ENCODE measurements at places on chromosomes 1 and 21.

DNA sequence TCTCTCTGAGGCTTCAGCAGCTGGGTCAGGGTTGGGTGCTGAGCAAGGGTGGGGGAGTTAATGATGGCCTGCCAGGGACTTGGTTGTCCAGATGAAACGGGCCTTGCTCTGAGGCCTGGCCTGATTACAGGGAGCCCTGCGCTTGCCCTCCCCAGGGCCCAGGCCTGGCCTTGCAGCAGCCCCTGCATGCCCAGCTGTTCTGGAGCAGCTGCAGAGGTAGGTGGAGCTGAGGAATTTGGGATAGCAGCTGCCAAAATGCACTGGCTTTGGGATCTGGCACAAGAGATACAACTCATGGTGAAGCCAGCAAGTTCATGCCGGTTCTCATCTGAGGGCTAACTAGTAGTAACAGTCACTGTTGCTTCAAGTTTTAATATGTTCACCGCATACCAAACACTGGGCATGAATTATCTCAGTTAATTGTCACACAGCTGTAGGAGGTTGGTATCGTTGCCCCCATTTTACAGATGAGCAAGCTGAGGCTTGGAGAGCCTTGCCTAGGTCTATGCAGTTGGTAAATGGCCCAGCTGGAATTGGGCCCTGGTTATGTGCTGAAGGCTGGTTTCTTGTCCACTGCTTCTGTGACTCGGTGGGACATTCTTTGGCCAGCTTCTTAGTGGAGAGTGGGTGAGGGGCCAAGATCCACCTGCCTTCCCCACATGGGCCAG, 7.3 kb upstream of the SERINC2 start:
- no peak for DNase-seq

DNA sequence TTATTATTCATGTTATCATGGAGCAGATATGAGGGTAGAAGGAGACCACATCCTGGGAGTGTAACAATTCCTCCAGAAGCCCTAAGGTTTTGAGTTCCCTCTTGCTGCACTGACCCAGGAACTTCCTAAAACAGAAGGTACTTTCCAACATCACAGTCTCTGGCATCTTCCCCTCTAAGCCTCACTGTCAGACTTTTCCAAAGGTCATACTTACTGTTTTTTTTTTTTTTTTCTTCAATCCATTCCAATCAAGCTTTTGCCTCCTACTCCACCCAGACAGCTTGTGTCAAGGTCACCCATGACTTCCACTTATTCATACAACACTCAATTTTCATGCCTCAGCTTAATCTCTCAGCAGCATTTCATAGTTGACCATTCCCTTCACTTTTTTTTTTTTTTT, 18.4 kb upstream of the UQCRHL start:
- DNase-seq = no peak

DNA sequence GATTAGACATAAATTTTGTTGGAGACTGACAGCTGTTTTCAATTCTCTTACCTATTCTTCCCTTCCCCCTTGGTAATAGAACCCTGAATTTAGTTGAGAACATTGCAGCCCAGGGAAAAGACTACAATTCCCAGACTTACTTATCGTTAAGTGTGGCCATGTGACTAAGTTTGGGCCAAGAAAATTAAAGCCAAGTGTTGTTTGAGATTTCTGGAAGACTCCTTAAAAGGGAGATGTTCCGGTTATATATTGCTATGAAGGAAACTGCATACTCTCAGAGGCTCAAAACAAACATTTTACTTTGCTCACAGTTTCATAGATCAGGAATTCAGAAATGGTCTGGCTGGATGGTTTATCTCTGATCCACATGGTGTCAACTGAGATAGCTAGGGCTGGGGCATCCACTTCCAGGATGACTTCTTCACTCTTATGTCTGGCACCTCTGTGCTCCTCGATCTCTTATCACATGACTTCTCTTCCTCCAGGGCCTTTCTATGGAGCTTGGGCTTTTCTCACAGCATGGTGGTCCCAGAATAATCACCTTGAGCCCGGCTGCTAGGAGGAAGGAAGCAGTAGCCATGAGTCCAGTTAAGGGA, 22.4 kb upstream of the CD34 start:
- DNase-seq = no peak

DNA sequence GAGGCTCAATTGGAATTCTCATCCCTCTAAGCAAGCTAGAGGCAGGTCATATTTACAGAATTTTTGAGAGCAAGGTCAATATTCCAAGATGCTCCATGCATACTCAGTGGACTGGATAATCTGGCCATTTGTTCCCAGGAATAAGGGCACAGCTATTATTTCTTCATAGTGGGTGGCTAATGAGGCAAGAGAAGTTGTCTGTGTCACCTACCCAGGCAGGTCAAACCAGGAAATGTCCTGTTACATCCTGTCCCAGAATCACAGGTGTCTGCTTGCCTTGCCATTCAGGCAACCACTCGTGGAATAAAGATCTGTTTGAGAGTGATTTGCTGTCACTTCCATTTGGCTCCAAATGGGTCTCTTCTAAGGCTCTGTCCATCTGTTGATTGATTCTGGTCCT, 85.2 kb upstream of the ZP4 start:
- no peak for DNase-seq

- DNase-seq = no peak
Observed at GRCh38 chr1:155379180-155379579, 58.5 kb downstream of the RUSC1 start.

- no peak for DNase-seq
Observed at GRCh38 chr1:19814681-19815503, at the start of gene RNF186. RNF186 (minus strand) TSS chr1:19815283; CDS start chr1:19815101, 182 bp downstream.

DNA sequence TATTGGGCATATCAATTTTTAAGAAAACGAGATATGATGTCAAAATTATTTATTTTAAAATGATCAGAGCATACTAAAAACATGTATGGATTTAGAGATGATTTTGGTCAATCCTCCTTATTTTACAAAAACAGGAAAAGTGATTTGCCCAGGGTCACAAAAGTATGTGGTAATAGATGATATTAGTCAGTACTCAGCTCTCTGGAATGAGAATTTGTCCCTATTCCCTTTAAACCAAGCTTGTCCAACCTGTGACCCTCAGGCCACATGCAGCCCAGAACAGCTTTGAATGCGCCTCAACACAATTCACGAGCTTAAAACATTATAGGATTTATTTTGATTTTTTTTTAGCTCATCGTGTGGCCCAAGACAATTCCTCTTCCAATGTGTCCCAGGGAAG, 104.7 kb downstream of the AKT3 start:
- no peak for DNase-seq

- DNase-seq = no peak
Observed at GRCh38 chr1:2607641-2608091, 21.1 kb downstream of the PRXL2B start.

- no peak for DNase-seq
Observed at GRCh38 chr1:65836686-65837085, 44.0 kb downstream of the PDE4B start.

- DNase-seq = no peak
Observed at GRCh38 chr1:21828075-21828474, 16.0 kb downstream of the LDLRAD2 start.

GRCh38 chr1:35539824-35540261, 17.4 kb downstream of the KIAA0319L start:
- no peak for DNase-seq

GRCh38 chr1:228288536-228289238, 80.8 kb downstream of the OBSCN start:
- no peak for DNase-seq

- no peak for DNase-seq
Observed at GRCh38 chr1:30325085-30325935, 398.1 kb downstream of the MATN1 start.

- DNase-seq = no peak
Observed at GRCh38 chr21:35024513-35024912, 24.6 kb downstream of the RUNX1 start.

DNA sequence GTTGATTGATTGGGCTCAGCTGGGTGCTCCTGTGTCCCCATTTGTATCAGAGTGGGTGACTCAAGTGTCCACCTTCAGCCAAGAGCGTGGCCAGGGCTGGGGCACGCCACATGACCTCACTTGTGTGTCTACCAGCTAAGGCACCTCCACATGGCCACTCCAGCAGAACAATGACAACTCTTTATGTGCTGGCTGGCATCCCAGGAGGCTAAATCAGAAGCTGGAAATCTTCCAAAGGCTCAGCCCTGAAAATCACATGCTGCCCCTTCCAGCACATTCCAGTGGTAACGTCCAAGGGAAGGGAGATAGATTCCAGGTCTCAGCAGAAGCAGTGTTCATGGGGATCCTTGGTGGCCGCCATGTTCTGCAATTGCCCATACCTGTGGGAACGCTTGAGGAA, 585.5 kb downstream of the AJAP1 start:
- DNase-seq = no peak

GRCh38 chr1:233038581-233038980, 88.2 kb downstream of the NTPCR start:
- DNase-seq = no peak

DNA sequence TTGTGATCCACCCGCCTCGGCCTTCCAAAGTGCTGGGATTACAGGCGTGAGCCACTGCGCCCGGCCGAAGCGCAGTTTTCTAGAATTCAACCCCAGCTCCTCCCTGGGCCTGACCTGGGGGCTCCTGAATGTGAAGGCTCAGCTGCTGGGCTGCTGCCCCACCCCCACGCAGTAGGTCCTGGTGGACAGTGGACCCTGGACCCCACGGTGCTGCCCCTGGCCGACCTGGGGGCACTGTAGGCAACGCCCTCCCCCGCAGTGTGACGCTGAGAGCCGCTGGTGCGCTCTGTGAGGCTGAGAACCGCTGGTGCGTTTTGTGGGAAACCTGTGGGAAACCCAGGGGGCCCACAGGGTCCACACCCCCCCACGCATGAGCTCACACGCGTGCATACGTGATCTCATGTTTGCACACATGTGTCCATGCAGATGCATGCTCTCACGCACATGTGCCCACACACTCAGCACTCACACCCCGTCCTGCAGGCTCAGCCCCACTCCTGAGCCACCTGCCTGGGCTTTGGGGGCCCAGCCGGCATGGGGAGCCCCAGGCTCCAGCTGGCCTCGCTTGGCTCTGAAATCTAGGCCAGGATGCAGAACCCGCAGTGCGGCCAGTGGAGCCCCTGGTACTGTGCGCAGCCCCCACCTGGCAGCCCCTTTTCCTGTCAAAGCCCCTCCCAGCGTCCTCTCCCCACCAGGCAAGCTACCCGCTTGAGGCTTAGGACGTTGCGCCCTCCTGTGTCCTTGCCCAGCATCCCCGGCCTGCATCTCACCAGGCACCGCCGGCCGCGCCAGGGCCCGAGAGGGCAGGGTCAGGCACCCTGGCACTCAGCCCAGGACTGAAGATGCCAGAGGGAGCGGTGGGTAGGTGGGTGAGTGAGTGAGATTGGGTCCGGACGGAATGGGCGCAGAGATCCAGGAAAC, 67.7 kb downstream of the COL18A1 start:
- DNase-seq = no peak

DNA sequence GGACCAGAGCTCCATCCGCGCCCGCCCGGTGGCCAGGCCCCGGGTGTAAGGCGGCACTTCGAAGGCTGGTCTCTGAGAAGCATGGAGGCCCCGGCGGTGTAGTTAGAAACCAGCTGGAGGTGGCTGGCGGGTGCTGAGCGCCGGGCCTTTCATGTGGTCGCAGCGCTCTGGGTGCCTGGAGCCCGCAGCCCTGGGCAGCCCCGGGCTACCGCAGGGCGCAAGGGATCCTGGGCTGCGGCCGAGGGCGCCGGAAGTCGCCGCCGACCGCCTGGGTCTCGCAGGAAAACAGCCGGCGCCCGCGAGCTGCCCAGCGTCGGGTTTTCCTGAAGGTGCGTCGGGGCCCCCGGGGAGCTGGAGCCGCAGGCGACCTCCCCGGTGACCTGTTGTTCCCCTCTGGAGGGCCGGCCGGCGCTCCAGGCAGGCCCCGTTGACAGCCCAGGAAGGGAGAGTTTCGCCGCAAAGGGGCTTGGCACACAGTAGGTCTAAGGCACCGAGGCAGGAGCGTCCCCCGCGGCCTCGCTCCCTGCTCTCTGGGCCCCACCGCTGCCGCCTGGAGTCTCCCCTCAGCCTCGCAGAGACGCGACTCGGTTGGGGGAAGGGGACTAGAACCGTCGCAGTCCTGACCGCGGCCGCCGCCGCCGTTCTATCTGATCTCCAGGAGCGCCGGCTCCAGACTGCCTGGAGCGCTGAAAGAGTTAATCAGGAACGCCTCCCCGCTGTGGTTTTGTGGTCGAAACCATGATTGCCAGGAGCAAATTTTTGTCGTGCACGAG, 2.7 kb downstream of the GRHL3 start:
- DNase-seq = peak; percentile 74

DNA sequence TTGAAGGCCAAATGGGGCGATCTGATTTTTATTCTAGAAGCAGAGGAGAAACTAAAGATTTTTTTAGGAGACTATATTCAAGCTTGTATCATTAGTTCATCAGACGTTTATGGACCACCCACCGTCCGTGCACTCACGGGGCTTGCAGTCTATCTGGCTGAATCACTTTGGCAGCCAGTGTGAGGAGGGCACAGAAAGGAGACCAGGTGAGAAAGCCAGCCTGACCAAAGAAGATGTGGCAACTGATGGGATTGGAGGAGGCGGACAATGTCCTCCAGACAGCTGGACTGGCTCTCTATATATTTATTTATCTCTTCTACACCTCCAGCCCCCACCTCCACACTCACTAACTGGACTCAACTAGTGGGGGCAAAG, 822 bp upstream of the ELOVL1 start:
- DNase-seq = peak; percentile 9

GRCh38 chr1:208951026-208951525, 632.4 kb upstream of the CAMK1G start:
- no peak for DNase-seq

GRCh38 chr1:27527890-27528817, 38.2 kb upstream of the WASF2 start:
- peak; percentile 69 for DNase-seq

GRCh38 chr21:44349847-44350772, 3.3 kb upstream of the TRPM2 start:
- no peak for DNase-seq

- DNase-seq = peak; percentile 44
Observed at GRCh38 chr1:27403065-27403726, 10.8 kb downstream of the GPR3 start.

GRCh38 chr21:39132248-39132647, 51.0 kb downstream of the PSMG1 start:
- no peak for DNase-seq

DNA sequence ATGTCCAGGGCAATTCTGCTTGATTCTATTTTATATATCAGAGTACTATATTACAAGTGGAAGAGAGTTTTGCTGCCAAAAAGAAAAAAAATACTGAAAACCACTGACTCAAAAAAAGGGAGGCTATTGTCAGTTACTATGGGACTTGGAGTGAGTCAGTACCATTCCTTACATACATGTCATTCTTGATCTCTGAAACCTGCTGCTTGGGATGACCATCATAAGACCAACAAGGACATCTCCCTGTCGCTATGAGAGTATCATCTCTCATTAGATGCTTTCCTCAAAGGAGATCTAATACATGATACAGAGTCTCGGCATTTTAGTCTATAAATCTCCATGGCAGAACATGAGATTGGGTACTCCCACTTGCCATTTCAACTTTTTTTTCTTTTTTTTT, 11.8 kb upstream of the INPP5B start:
- no peak for DNase-seq

- no peak for DNase-seq
Observed at GRCh38 chr1:173802961-173803360, 21.5 kb upstream of the DARS2 start.

- DNase-seq = no peak
Observed at GRCh38 chr1:177351361-177352108, 180.8 kb downstream of the BRINP2 start.

GRCh38 chr1:39666772-39667171, 5.1 kb downstream of the NT5C1A start:
- DNase-seq = no peak

GRCh38 chr1:33367485-33368405, 46.8 kb upstream of the A3GALT2 start:
- DNase-seq = peak; percentile 94

Measured in CD4-positive, alpha-beta T cell treated with Interleukin-17A for 4 hours (primary cell).